Kidney capillary endothelial cell (primary cell): ENCODE measurements at places on chromosomes 7 and 10.
A peak's percentile ranks its signal among the peaks of the same experiment; 100 is the strongest.

- no peak for DNase-seq
Observed at GRCh38 chr10:78450807-78451485, 417.3 kb downstream of the RPS24 start.

- peak; percentile 75 for DNase-seq
Observed at GRCh38 chr7:36526863-36527548, 137.3 kb downstream of the ANLN start.

DNA sequence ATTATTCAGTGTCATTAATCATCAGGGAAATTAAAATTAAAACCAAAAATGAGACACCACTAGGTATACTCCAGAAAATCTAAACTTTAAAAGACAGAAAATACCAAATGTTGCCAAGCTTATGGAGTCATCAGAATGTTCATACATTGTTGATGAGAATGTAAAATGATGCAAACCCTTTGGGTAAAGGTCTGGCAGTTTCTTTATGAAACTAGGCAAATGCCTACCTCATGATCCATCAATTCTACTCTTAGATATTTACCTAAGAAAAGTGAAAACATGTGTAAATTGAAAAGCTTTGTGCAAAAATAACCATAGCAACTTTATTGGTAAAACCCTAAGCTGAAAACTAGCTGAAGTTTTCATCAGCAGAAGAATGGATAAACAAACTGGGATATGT, 329.5 kb upstream of the MEOX2 start:
- DNase-seq = no peak

DNA sequence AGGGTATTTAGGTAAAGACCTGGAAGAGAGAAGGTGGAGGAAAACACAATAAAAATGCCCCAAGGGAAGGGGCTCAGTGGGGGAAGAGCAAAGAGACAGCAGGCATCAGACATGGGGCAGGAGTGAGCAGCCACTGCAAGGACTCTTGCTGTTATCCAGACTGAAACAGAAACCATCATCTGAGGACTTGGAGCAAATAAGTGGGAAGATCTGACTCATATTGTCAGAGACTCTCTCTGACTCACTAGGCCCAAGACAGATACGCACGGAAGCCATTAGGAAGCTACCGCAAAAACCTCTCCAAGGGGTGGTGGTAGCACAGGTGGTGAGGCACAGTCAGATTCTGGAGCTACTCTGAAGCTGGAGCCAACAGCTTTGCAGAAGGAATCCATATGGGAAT, 110.7 kb downstream of the RNF32 start:
- DNase-seq = peak; percentile 33

- no peak for DNase-seq
Observed at GRCh38 chr10:77417359-77417758, 220.2 kb downstream of the KCNMA1 start.

DNA sequence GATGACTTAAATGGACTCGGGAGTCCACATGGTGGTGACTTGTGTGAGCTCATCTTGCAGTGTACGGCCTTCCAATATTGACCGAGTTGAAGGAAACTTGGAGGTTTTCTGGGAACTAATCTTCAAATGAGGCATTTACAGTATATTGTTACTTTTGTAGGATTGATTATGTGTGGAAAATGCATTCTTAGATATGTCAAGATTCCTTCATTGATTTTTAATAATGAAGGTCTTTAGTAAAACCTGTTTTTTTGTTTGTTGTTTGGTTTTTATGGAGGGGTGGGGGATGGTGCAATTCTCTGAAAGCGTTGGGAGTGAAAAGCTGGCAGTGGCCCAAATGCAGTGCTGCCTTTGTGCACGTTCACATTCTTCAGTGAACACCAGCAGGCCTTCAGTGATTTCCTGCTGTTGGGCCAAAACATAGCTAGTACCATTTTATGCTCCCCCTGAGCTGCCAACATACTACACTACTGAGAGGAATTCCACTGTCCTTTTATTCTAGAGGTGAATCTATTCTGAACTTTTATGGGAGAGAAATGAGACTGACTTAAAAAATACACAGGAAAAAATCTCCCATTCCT, 50.4 kb downstream of the CCNY start:
- DNase-seq = peak; percentile 78

DNA sequence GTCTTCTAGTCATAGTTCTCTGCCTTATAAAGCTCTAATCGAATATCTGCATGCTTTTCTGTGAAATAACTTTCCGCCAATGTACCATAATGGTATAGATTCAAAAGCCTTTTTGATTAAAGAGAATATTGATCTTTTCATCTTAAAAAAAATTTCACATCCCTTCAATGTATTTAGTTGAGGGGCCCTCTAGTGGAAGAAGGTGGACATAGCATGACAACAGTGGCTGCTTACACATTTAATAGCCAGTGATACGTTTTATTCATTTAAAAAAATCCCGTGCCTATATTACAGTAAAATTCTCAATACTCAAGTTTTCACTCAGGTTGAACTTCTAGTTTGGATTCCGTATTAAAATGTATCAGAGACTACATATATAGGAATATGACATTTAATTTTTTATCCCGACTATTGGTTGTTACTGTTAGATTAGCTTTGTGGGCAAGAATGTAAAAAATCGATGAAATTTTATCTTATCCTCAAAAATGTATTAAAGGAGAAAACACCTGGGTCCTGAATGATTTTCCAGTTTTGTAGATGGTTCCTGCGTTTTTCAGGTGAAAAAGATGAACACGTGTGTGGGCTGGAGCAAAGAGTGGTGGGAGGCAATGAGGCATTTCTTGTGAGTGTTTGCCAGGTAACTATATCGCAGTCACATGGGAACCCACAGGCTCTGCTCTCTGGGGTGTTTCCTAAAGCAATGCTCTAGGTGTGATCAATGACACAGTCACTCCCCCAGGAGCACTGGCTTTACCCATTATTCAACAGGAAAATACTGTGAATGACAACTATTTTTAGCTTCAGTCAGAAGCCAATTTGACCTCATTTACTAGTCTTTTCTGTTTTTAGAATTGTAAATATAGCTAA, 24.1 kb upstream of the PNLIP start:
- peak; percentile 33 for DNase-seq

DNA sequence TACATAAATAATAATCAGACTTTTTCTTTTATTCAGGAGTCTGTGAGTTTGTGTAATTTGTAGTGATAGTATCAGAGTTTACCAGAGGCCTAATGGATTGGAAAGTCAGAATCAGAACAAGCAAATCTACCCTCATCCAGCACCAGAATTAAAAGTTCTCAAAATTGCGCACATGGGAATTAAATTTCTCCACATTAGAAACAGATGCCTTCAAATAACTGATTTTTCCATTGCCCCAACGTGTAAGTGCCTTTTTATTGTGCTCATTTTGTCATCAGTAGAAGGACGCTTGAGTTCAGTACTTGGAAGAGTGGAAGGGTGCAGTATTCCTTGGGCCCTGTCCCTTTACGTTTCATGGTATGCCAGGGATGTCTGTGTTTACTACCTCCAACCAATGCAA, 32.8 kb downstream of the BICC1 start:
- DNase-seq = no peak

GRCh38 chr10:124091646-124092249, 1.6 kb downstream of the CHST15 start:
- DNase-seq = no peak
